ENCODE measurements at places on chromosomes 7 and 10.

GRCh38 chr10:120607016-120607709 lies 150.1 kb downstream of the PLPP4 start:
- no peak for DNase-seq

GRCh38 chr7:48563334-48563733 lies 361.0 kb upstream of the CDC14C start:
- no peak for DNase-seq

DNA sequence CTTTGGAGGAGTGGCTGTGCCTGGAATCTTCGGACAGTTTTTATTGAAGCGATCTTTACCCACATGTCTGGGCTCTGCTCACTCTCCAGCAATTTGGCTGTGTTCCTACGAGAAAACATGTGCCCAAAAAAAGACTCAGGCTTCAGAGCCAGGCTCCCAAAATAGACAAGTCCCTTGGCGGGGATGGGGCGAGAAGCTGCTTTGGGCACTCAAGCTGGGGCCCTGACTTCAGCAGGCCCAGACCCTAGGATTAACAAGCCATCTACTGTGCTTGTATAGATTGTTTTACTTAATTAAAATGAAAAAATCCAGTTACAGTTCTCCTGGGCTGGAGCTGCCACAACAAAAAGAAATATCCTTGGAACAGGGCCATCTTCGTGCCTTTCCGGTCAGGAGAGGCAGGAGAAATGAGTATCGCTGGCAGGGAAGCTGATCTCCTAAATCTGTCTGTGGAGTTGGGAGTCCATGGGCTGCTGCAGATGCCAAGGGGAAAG lies 51.4 kb upstream of the PDCD4 start:
- DNase-seq: peak; percentile 33

- DNase-seq: no peak
These were observed 544.2 kb upstream of the GALNT17 start for GRCh38 chr7:70587739-70588138.

DNA sequence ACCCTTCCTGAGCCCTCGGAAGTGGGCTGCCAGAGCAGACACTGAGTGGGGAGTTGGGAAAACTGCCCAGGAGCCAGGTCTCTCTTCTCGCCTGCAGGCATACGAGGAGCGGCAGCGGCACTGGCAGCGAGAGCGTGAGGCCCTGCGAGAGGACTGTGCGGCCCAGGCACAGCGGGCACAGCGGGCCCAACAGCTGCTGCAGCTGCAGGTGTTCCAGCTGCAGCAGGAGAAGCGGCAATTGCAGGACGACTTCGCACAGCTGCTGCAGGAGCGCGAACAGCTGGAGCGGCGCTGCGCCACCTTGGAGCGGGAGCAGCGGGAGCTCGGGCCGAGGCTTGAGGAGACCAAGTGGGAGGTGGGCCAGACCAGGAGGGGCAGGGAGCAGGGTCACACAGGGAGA lies 5.8 kb downstream of the LZTS2 start:
- DNase-seq: no peak

GRCh38 chr10:7866176-7866575 lies 47.9 kb downstream of the TAF3 start:
- no peak for DNase-seq

DNA sequence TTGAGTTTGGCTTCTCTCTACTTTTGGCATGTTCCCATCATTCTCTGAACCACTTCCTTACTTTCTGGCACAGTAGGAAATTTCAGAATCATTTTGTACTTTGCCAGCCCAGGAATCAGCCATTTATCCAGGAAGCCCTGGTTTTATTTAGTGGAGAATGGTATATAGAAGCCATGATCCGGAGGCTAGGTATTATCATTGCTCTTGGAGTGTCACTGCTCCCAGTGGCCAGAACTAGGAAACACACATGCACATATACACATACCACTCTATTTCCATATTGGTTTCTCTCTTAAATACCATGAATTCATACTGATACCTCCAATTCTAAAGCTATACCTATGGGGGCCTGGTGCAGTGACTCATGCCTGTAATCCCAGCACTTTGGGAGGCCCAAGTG lies 36.3 kb downstream of the SUFU start:
- no peak for DNase-seq

DNA sequence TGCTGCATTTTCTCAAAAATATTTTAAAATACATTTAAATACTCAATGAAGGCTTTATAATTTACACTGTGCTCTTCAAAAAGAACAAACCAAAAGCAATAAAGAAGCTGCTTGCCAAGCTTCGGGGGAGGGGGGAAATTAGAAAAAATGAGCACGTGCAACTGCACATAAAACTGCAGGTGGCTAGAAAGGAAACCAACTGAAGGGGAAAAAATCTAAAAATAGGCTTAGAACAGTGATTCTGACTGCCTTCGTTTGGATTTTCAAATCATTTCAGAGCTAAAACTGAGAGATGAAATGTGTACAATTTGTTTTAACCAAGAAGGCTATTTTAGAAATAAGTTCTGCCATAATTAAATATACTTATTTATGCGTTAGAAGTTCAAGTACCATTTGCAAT lies 61.4 kb downstream of the ABI1 start:
- no peak for DNase-seq

GRCh38 chr10:5413012-5413938 lies 918 bp downstream of the NET1 start:
- no peak for DNase-seq

GRCh38 chr10:89347701-89348457 lies 20.1 kb downstream of the IFIT3 start:
- DNase-seq: no peak

DNA sequence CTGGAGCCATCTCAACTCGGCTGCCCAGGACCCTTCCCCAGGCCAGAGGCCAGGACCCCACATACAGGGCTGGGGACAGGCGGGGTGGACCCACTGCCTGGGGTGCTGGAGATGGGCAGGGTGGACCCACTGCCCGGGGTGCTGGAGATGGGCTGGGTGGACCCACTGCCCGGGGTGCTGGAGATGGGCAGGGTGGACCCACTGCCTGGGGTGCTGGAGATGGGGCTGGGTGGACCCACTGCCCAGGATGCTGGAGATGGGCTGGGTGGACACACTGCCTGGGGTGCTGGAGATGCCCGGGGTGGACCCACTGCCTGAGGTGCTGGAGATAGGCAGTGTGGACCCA lies 32.4 kb upstream of the FOXL3 start:
- DNase-seq: no peak

- DNase-seq: no peak
These were observed 96.6 kb upstream of the NMT2 start for GRCh38 chr10:15265056-15265455.

GRCh38 chr10:58608826-58609531 lies 96.3 kb downstream of the BICC1 start:
- DNase-seq: no peak

- DNase-seq: no peak
These were observed 26.9 kb upstream of the NRBF2 start for GRCh38 chr10:63106111-63106755.

DNA sequence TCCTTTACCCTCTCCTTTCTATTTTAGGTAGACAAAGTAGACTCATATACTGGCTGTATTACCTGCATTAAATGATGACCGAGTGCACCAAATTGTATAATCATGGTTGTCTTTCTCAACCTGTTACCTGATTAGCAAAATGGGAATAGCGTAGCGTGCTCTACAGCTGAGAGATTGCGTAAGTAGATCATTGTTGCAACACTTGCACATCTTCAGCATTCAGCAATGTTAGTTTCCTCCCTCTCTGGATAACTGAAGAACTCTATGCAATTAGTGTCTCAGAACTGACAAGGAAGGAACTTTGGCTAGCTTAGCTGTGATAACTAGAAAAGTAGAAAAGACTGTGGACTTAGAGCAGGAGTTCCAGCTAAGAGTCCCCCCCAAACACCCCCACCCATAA lies 787.4 kb downstream of the PHTF2 start:
- no peak for DNase-seq

DNA sequence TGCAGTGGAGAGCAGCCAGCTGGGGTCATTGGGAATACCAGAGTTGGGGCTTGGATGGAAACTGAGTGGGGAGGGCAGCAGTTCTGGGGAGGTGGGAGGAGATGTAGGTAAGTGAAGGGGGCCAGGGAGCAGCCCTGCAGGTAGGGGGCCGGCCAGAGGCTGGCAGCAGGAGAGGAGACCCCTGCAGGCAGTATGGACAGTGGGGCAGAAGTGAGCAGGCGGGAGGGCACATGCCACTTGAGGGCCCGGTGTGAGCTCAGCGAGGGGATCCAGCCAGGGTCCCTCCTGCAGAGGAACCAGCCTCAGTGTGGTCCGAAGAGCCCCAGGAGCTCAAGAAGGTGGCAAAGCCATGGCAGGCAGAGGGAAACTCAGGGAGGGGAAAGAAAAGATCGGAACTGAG lies 75.4 kb downstream of the WDR11 start:
- no peak for DNase-seq

GRCh38 chr7:99601656-99602310 lies 3.7 kb downstream of the TMEM225B start:
- DNase-seq: no peak

- DNase-seq: no peak
These were observed 90.8 kb downstream of the CPXM2 start for GRCh38 chr10:123800821-123801220.

GRCh38 chr10:120559800-120560199 lies 102.8 kb downstream of the PLPP4 start:
- no peak for DNase-seq

DNA sequence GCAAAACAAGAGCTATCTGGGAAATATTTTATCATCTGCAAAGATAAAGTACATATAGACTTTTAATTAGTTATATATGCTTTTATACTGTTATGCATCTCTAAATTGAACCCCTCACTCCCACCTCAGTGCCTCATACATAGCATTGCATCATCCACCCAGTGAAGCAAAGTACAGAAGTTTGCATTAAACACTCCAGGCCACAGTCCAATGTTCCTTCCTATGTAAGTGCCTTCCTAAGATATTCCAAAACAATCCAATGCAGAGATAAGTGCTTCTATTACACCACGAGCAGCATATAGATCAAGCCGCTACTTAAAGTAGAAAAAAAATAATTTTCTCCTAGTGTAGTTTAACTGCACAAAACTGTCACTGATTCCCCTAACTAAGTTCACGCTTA lies 3.4 kb downstream of the CPXM2 start:
- no peak for DNase-seq

DNA sequence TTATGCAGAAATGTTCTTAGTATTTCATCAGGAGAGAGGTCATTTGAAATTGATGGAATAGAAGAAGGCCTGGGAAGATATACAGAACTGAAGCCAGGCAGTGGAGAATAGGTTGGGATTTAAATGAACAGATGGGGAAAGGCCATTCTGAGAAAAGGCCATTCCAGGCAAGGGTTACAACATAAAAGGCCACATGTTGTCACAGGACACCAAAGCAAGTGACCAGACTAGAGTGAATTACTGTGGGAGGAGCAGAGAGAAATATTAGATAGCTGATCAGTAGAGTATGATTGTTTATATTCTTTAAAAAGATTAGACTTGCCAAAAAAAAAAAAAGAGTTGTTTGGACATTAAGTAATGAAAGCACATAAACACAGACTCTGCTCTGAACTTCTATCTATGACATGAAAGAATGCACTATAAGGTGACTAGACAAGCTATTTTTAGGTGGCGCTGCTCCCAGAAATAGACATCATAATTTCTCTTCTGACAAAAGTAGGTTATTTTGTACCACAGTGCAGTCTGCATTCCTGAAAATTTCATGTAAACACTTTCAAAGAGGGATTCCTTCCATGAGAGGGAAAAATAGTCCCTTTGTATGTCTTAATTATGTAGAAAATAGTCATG lies 55.2 kb upstream of the DKK1 start:
- no peak for DNase-seq

DNA sequence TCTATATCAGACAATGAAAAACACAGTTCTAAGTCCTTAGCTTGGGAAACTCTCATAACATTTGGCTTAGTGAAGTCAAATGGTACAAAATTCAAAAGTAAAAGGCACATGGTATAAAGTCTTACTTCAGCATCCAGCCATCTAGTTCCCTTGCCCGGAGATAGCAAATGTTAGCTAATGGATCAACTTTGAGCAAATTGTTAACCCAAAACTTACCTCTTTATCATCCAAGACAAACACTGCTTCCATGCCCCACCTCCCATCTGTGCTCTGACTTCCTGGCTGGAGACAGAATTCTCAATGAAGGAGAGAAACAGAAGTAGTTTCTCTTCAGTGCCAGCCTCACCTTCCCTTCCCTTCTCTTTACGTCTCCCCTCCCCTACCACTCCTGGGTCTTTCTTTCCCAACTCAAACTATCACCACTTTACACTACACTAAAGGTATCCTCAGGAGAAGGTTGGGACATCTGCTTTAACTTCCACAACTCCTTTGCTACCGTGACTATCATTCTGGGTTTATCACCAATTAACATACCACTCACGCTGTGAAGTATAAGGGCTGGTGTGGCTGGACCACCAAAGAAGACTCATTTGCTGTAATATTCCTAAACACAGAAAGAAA lies 21.2 kb upstream of the ZNRF2 start:
- DNase-seq: no peak

DNA sequence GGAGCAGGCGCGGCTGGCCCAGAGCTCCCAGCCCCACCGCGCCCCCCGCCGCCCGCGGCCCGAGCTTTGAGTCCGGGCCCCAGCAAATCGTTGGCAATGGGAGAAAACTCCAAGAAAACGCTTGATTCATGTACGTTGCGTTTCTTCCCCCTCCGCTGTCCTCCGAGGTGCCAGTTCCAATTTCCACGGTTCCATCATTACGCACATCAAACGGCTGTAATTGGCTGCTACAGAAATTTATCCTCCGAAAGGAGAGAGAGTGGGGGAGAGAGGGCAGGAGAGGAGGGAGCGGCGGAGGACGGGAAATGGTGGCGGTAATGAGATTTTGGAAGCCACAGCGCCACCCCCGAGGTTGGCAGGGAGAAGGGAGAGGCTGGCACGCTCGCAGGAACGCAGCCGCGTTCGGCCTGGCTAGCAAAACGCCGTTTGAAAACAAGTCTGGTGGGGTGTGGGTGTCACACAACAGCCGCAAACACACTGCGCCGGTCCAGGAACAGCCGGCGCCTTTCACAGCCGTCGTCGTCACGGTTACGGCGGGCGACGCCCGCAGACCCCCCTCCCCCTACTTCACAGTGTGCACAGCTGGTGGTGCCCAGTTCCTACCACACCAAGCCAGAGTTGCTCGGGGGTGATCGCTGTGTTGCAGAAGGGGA lies 57.5 kb downstream of the UNCX start:
- peak; percentile 69 for DNase-seq

- DNase-seq: no peak
These were observed 59.7 kb downstream of the PHTF2 start for GRCh38 chr7:77858278-77858677.

DNA sequence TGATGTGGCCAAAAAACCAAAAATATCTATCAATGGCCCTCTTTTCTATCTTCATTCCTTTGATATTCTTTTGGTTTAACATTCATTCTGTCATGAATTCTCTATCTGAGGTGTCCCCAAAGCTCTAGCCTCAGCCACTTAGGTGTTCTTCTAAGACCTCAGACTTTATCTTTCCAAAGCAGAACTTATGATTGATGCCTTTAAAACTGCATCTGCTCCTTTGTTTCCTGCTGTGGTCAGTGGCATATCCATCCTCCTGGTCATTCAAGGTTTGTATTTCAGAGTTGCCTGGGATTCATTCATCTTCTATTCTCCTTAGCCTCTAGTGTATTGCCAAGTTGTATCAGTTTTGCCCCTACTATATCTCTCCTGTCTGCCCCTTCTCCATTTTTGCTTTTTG lies 30.6 kb downstream of the FHIP2A start:
- DNase-seq: no peak

GRCh38 chr7:133510326-133511055 lies 257.6 kb downstream of the EXOC4 start:
- no peak for DNase-seq

Data from anterior cingulate cortex (tissue), 58 donors.